ENCODE measurements at places on chromosomes 3 and 15.
A peak's percentile ranks its signal among the peaks of the same experiment; 100 is the strongest.

GRCh38 chr15:61687651-61688050 lies 372.6 kb downstream of the VPS13C start:
- DNase-seq, result no peak

GRCh38 chr3:108983051-108983450 lies 29.4 kb upstream of the GUCA1C start:
- no peak for DNase-seq

GRCh38 chr3:25432176-25432720 lies 4.2 kb downstream of the RARB start:
- no peak for DNase-seq

- DNase-seq, result no peak
Measured at GRCh38 chr3:187086831-187087230, 52.5 kb downstream of the RPL39L start.

DNA sequence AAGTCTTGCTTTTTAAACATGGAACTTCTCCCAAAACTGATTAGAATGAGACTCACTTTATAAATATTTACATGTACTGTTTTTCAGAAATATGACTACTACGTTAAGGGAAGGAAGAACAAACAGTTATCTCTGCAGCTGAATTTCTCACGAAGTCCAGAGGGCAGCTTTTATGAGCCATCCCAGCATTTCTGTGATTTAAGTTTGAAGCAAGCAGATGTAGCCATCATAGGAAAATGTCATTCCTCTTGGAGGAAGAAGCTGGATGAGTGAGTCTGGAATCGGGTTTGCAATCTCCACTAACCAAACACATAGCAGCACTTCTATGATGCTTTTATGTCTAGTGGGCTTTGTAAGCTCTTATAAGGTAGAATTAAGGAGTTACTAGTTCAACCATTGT lies 53.7 kb downstream of the SCN11A start:
- no peak for DNase-seq

GRCh38 chr15:98845138-98845884 lies 162.3 kb downstream of the PGPEP1L start:
- DNase-seq, result no peak

DNA sequence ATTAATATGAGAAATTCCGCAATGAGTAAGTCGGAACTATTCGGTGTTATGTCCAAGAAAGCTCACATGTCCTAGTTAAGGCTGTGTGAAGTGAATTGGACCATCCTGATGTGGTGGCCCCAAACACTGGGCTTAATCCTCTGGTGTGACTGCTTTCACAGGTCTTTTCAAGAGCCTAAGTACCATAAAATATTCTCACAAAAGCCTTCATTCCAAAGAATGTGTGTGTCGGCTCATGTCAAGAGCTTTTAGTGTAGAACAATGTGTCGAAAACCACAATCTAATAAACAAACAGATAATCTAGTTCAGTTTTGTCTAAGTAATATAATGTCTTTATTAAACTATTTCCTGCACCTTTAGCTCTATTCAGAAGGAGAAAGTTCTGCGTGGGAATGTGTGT lies 311.4 kb downstream of the LPP start:
- no peak for DNase-seq

DNA sequence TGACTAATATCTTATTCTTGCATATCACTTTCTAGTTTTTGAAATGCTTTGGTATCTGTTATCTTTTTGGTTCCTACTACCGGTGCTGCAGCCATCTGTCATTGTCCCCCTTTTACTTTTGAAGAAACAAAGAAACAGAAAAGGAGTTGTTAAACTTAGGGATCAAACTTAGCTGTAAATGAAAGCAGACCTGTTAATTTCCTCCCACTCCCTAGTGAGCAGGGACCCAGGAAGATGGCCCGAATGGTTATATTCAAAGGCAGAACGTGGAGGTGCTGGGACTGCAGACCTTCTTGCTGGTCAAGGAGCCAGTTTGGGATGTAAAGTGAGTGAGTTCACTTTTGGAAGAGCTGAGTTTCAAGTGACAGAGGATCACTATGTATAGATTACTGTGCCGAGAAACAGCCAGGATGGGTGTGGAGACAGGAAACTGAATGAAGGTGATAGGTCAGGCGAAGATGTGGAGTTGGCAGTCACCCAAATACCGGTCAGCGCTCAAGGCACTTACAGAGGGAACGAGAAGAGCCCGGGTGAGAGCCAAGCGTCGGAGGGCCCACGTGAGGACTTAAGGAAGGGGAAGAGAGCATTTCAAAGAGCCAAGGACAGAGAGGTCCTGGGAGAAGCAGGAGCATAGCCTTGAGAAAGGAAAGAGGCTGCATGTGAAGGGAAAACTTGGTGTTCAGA lies 20.1 kb downstream of the KBTBD8 start:
- DNase-seq, result no peak

GRCh38 chr3:33096093-33096868 lies 665 bp downstream of the GLB1 start:
- DNase-seq, result peak; percentile 24

DNA sequence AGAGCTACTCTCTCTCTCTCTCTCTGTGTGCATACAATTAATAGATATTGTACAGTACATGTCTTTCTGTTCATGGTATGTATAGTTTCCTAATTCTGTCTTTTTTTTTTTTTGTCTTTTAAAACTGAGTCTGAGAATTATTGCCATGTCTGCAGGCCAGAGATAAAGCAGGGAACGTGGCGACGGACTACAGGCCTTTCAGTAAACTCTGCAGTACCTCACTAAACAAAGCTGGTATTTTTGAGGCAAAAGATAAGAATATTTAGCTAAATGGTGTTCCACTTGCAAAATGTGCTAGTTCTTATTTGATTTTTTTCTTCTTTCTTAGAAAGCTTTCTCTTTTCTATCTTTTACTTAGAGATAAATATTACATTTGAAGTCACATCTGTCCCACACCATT lies 44.0 kb upstream of the EHHADH start:
- DNase-seq, result no peak

DNA sequence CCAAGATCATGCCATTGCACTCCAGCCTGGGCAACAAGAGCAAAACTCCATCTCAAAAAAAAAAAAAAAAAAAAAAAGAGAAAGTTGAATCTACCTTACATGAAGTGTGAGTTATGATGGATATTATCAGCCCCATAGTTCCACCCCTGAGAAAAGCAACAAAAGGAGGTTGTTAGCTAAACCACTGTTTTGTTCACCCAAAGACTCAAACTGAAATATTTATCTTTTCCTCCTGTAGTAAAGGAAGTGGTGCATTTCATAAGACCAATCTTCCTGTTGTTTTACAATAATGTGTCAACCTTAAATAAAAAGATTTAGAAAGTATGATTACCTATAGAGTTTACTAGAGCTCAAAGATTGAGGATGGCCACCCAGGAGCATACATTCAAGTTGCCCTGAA lies 18.7 kb upstream of the TRMT10C start:
- no peak for DNase-seq

DNA sequence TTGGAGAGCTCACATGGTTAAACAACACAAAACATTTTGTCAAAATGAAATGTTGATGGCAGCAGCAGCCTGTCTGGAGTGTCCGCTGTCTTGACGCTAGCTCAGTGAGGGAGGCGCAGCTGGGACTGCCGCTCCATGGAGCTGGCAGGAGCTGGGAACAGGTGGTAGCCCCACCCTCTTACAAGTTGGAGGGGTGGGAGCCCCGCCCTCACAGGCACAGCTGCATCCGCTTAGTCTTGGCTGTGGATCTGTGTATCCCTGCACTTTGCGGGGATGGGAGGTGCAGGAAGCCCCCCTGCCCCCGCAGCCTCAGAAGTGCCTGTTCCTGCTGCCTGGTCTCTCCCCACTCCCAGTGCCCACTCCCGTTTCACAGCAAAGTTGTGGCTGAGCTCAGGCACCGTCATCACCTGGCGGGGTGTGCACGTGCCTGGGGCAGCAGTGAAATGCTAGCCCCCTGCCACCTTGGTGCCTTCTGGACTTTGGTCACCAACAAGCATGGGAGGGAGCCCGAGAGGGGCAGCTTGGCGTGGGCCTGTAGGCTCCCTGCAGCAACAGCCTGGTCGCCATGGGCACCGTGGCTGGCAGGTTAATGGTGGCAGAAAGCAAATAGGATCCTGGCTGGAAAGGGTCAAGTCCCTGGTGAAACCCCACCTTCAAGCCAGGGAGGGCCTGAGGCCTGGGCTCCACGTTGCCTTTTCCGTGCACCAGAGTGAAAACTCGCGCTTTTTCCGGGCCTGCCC lies 53.8 kb upstream of the CADM2 start:
- no peak for DNase-seq

- DNase-seq, result no peak
Measured at GRCh38 chr3:8712908-8713255, 20.7 kb upstream of the CAV3 start.

- no peak for DNase-seq
Measured at GRCh38 chr3:112634786-112635541, 6.0 kb downstream of the CCDC80 start.

- no peak for DNase-seq
Measured at GRCh38 chr3:184985586-184985985, 167.3 kb downstream of the C3orf70 start.

DNA sequence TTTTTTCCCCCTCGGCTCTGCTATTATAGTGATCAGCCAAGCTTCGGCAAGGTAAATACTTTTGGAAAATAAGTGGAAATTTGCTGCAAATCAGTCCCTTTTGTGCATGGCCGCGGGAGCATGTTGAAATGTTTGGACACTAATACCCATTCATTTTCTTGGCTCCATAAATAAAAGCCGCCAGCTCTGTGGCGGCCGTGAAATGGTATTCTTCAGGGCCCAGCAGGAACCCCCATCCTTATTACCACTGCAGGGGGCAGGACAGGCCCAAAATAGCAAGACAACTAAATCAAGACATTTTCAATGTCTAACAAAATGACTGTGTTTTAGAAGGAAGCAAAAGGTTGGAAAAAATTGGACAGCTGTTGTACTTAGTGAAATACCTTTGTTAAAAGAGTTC lies 362.3 kb downstream of the NR2F2 start:
- DNase-seq, result no peak

DNA sequence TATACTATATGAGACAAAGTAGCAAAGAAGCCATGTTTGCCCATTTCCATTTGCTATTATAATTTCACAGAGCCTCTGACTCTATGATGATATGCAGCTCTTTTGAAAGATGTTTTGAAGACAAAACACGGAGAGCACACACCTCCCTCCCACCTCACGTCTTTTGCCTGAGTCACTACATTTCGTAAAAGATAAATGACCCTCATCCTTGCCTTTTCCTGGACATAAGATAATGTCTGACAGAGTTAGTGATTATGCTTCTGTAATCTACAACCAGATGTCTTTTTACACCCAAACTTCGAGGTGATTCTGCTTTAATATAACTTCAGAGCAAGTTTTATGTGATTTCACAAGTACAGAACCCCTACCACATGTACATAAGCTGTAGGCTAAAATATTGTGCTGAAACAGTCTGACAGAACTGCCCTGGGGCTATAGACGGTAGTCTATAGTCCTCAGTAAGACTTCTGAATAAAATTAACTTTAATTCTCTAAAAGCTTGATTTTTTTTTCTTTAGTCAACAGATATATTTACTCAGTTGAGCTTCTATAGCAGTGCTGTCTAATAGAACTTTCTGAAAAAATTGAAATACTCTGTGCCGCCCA lies 99.9 kb downstream of the CD200R1L start:
- DNase-seq, result no peak

DNA sequence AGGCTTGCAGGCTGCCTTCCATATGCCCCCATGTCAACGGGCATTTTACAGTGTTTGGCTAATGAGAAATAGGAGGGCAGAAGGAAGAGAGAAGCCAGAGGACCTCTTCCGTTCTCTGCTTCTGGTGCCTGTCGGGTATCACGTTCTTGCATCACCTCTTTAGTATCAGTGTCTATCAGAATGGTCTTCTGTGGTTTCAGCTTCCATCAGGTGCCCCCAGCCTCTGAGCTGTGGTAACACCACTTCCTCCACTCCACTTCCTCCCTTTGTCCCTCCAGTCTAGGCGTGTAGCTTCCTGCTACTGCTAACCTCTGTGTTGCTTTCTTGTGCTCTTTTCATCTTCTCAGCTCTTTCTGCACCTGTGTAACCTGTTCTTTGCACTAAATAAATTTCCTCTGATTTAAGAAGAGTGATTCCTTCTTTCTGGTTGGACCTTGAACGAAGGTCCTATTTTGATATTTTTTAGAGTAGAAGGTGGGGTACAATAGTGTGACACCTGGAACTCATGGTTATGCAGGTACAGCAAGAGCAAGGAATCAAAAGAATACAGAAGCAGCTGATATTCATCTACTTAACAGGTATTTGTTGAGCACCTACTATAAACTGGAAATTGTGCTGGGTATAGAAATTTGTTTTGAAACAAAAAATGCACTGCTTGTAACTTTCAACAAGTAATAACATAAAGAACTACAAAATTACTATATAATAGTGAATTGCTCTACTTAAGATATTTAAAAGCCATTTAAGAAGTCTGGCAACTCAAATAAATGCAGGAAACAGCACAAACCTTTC lies 27.4 kb upstream of the FOXB1 start:
- DNase-seq, result no peak

DNA sequence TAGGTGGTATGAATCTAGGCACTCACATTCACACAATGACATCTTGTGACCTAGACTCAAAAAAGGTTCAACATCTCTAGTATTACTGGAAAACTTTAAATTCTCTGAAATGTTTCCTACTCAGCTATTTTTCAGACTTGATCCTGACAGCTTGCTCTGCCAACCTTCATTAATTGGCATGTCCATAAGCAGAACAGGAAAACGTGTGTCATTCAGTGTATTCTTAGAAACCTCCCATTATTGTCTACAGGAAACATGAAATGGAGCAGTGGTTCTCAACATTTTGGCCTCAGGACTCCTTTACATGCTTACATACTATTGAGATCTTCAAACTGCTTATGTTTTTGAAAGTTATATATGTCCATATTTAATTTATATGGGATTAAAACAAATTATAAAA lies 363.2 kb downstream of the NAALADL2 start:
- no peak for DNase-seq

GRCh38 chr3:176106380-176106779 lies 1090.9 kb downstream of the TBL1XR1 start:
- DNase-seq, result no peak

GRCh38 chr3:139122612-139123011 lies 77.9 kb upstream of the PRR23C start:
- DNase-seq, result no peak

- no peak for DNase-seq
Measured at GRCh38 chr3:184283681-184284080, 7.9 kb downstream of the ECE2 start.

DNA sequence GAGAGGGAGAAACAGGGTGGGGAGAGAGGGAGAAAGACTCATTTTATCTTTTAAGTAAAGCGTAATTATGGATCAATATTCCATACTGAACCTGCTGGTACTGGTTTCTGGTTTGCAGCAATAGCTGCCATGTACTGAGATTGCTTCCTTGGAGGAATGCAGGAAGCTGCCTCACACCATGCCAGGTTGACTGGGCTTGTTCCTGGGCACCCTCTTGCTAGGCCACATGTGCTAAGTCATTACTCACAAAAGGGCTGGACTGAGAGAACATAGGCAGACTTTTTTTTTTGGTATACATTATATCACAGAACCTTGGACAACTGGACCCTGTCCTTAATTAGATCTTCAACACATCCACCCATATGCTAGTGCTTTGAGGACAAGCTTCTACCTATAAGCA lies 193.4 kb downstream of the ZNF621 start:
- no peak for DNase-seq

DNA sequence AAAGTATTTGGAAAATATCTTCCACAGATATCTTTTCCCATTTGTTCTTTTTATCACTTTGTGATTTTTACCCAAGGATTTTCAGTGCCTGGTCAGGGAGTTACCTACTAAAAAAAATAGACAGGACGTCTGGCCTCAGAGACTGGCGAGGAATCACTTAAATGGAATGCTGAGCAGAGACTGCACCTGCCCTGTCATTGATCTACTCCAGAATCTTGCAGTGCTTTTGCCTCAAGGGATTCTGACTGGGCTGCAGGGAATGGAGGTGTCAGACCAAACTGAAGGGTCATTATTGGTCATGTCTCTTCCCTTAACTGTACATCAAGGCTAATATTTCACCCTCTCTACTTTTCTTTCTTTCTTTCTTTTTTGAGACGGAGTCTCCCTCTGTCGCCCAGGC lies 12.1 kb upstream of the RYR3 start:
- DNase-seq, result no peak
